ENCODE measurements at places on chromosomes 7 and 10.

- no peak for DNase-seq
These were observed 45.1 kb downstream of the ZNF33B start for GRCh38 chr10:42593284-42593683.

- no peak for DNase-seq
These were observed 345.5 kb upstream of the POM121L12 start for GRCh38 chr7:52689912-52690311.

GRCh38 chr10:47366731-47367460 lies 17.2 kb downstream of the ZNF488 start:
- no peak for DNase-seq

DNA sequence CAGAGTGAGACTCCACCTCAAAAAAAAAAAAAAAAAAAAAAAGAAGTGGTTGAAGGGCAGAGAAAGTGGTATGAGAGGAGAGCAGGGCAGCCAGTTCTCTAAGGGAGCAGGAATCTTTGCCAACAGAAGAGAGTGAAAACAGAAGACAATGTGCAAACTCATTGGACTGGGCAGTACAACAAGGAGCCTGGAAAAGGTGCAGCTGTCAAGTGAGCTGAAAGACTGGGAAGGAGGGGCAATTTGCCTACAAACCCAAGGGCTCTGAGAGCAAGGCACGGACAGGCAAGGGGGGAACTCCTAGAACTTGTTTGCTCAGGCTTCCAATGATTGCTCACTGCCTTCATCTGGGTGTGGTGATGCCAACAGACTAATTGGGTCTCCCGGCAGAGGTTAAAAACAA lies 9.5 kb downstream of the ACTR1A start:
- DNase-seq = no peak

DNA sequence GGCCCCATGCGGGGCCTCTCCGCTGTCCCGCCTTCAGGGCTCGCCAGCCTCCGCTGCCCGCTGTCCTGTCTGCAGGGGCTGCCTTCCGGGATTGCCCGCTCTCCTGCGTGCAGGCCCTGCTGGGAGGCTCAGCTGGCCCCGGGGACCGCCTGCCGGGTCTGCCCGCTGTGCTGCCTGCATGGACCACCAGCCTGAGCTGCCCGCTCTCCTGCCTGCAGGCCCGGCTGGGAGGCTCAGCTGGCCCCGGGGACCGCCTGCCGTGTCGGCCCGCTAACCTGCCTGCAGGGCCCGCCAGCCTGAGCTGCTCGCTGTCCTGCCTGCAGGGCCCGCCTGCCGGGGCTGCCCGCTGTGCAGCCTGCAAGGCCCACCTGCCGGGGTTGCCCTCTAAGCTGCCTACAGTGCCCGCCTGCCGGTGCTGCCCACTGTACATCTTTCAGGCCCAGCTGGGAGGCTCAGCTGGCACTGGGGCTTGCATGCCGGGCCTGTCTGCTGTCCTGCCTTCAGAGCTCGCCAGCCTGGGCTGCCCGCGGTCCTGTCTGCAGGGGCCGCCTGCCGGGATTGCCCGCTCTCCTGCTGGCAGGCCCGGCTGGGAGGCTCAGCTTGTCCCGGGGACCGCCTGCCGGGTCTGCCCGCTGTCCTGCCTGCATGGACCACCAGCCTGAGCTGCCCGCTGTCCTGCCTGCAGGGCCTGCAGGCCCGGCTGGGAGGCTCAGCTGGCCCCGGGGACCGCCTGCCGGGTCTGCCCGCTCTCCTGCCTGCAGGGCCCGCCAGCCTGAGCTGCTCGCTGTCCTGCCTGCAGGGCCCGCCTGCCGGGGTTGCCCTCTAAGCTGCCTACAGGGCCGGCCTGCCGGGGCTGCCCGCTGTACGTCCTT lies 165.1 kb downstream of the GLRX3 start:
- DNase-seq = no peak

DNA sequence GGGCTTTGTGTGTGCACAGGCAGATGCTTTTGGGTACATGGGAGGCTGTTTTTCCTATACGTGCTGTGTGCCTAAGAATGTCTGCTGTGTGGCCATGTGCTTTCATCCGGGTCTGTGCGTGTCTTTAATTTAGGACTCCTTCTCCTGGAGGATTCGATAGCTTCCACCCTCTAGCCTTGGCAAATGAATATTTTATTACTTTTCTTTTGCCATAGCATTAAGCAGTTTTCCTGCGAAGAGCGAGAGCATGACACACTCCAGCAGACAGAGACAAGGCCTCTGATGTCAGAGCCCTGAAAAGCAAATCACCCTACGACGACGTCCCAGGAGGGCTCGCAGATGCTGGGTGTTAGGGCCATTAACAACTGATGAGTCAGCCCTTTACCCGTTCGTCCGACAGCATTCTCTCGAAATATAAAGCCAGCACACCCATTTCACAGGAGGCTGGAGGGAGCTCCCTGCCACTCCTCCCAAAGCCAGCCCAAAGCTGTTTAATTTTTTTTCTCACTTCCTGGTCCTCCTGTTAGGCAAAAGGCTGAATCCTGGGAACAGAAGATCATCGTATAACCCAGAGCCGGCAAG lies 311.3 kb upstream of the ZMIZ1 start:
- DNase-seq = no peak

GRCh38 chr10:103062854-103063590 lies 130.1 kb downstream of the NT5C2 start:
- no peak for DNase-seq

DNA sequence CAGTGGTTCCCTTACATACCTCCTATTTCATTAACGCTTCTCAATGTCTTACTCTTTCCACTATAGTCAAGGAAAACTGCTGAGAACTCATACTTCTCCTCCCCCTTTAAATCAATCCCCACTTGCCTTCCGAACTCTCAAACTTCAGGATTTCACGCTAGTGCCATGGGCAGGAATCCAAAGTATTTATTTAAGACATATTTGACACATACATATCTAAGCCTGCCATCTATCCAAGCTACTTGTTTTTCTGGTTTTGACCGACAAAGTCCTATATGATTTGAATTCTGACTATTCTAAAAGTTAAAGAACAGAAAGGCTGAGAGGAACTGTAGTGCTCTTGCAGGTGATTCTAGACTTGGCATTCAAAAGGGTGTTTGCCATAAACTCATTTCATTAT lies 51.8 kb downstream of the CCDC6 start:
- no peak for DNase-seq

- no peak for DNase-seq
These were observed 40.1 kb upstream of the SLC29A3 start for GRCh38 chr10:71278691-71279588.
